ENCODE measurements at places on chromosomes 11 and 22. TPM values are rescaled to one million over a fixed set of nuclear protein-coding genes. Genes with fewer than 3 reads are reported as not detected.

DGAT2 gene
- 1.5 TPM for total RNA-seq

GRCh38 chr22:46070215-46070802 is 80.0 kb upstream of the PPARA start:
- peak; percentile 77 for DNase-seq
- H3K4me1 ChIP-seq = no peaks in the 10 kb centered on the region
- H3K4me3 ChIP-seq = peak overlapping the region; percentile 67
- H3K36me3 ChIP-seq = no peaks in the 10 kb centered on the region
- peak overlapping the region; percentile 100 for H3K27ac ChIP-seq

DNA sequence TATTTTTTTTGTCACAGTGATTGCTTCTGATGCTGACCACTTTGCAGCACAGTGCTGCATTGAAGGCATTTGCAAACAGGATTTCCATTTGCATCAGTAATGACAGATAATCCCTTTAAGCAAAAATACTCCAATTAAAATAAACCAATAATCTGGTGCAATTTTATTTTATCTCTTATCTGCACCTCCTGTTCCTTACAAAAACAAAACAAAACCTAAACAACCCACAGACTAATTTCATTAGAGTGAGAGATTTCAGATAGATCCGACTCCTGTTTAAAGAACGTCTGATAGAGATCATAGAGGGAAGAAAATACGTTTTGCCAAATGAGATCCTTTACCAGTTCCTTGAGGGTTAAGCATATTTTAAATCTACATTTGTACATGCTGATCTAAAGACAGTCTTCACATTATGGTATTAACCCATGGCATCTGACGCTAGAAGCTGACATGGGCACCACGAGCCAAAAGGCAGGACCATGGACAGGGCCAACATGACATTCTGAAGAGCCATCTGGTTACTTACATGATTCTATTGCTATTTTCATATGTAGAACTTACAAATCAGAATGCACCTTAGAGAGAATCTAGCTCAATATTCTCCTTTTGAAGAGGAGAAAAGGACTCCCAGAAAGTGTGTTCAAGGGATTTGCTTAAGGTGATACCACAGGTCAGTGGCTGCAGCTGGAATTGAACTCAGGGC is 286.2 kb upstream of the NARS2 start:
- H3K27ac ChIP-seq = no peak overlapping the region
- DNase-seq = no peak
- no peaks in the 10 kb centered on the region for H3K36me3 ChIP-seq
- no peak overlapping the region for H3K4me3 ChIP-seq

- DNase-seq = no peak
- H3K27ac ChIP-seq = no peak overlapping the region
- no peak overlapping the region for H3K4me3 ChIP-seq
- no peaks in the 10 kb centered on the region for H3K36me3 ChIP-seq
- no peaks in the 10 kb centered on the region for H3K4me1 ChIP-seq
- no peaks in the 10 kb centered on the region for H3K27me3 ChIP-seq
Measured at GRCh38 chr11:128860571-128861361, 6.3 kb downstream of the KCNJ1 start.

DNA sequence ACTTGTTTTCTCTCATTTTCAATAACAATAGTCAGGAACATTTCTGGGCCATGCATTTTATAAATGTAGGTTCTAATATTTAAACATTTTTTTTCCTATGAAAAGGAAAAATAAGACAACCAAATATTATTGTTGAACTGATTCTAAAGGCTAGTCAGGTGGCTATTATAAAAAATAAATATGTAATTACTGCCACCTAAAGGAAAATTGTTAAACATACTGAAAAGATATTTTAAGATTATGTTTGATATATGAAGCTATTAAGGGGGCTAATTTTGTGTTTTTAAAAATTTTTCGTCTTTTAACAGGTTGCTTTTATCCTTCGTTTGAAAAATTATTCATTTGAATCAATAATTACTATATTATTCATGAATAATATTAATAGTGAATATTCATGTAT is 62.2 kb upstream of the FDX1 start:
- H3K27ac ChIP-seq = no peak overlapping the region
- no peak overlapping the region for H3K4me3 ChIP-seq
- no peaks in the 10 kb centered on the region for H3K4me1 ChIP-seq

DNA sequence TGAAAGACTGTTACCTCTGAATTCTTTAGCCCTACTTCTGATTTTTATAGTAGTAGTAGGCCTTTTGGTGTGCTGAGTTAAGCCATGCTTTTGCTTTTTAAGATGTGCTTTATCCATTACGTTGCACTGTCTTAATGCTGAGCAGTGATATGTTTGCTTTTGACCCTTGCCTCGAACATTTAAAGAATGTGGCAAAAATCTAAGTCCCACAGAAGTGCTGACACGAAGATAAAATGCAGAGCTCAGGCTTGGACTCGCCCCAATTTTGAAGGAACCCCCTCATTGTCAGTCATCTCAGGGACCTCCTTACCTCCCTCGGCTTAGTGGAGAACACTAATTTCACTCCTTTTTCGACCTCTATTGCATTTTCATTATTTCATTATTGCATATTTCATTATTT is 272.9 kb downstream of the DDX10 start:
- H3K27ac ChIP-seq = no peak overlapping the region
- H3K4me3 ChIP-seq = no peak overlapping the region
- H3K4me1 ChIP-seq = no peaks in the 10 kb centered on the region
- no peaks in the 10 kb centered on the region for H3K36me3 ChIP-seq
- no peak for DNase-seq

All from uterus (tissue), 4 donors.